IPS-NIHi11 (cell line): ENCODE measurements at places on chromosomes 3 and 15.

DNA sequence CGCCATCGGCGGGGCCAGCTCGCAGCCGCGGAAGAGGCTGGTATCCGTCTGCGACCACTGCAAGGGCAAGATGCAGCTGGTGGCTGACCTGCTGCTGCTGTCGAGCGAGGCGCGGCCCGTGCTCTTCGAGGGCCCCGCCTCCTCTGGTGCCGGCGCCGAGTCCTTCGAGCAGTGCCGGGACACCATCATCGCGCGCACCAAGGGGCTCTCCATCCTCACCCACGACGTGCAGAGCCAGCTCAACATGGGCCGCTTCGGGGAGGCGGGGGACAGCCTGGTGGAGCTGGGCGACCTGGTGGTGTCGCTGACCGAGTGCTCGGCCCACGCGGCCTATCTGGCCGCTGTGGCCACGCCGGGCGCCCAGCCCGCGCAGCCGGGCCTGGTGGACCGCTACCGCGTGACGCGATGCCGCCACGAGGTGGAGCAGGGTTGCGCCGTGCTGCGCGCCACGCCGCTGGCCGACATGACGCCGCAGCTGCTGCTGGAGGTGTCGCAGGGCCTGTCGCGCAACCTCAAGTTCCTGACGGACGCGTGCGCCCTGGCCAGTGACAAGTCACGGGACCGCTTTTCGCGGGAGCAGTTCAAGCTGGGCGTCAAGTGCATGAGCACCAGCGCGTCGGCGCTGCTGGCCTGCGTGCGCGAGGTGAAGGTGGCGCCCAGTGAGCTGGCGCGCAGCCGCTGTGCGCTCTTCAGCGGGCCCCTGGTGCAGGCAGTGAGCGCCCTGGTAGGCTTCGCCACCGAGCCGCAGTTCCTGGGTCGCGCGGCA is 1.8 kb downstream of the TLNRD1 start:
- DNase-seq, result peak; percentile 57

- DNase-seq, result no peak
Measured at GRCh38 chr3:190366133-190366532, 21.8 kb upstream of the CLDN16 start.

DNA sequence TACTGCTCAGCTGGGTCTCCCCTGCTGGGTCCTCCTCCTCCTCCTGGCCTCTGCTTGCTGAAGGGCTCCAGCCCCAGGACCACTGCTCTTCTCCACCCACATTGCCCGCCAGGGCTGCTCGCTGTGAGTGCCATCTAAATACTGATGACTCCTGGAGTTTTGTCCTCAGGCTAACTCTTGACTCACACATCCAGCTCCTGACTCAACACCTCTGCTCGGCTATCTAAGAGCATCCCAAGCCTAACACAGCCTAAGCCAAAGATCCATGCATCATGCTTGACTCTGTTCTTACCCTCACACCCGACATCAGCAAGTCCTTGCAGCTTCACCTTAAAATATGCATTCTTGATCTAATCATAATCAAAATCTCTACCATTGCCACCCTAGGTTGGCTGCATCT is 260.2 kb downstream of the KLF13 start:
- DNase-seq, result no peak

DNA sequence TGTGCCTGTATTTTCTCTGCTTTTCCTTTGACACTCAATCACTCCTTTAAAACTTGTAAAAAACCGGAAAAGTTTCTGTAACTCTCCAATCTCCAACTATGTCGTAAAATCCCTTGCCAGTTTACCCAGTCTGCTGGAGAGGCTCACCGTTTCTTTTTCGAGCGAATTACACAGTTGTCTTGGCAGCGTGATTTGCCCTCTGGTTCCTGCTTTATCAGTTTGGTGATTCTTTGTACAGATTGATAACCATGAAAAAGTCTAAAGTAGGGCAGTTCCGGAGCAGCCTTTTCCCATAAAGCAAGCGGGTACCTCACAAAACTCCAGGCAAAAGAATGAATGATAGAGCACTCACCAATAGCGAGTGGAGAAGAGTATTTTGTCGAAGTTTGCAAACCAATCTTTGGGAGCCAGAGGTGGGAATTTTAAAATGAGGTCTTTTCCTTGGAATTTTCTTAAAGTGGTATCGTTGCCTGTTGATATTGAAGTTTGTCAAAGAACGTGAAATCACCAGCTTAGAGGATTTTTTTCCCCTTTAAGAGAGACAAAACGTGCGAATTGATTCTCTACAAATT is at the start of gene TTC23:
Gene TTC23 (minus strand): TSS at position 312 of the 572 bp plus-strand sequence. CDS start 20,869 bp downstream, outside the sequence.
- peak; percentile 68 for DNase-seq

GRCh38 chr3:127984241-127984975 is 67.8 kb upstream of the SEC61A1 start:
- DNase-seq, result no peak

DNA sequence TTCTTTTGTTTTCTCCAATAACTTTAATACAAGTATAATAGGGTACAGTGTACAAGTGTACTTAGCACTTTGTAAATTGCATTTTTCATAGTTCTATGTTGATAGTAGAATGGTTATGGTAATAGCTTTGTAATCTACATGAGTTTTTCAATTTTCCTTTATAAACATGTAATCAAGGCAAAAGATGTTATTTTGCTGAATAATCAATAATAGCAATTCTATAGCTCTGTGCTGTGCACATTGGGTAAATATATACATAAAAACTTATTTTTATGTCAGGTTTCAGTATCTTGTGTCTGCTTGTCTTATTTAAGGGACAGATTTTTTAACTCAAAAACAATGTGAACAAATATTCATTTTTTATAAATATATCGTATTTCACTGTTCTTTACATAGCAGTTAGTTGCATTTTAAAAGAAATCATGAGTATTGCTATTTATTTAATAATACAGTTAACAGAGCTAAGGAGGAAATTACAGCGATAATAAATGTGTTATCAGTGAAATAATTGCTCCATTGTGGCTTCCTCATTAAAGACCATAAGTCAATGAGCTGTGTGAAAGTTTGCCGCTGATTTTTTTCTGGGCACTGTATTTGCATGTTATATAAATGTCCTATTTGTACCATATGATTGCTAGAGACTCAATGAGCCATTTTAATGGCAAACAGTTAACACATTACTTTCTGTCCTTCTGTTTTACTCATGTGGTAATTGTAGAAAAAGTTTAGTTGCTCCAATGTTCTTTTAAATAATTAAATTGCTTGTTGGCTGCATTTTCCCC is 214.6 kb upstream of the STAC start:
- DNase-seq, result no peak
